Umbilical cord (tissue), 2 donors: ENCODE measurements at places on chromosomes 7 and 10. TPM values are rescaled to one million over a fixed set of nuclear protein-coding genes. Genes with fewer than 3 reads are reported as not detected.

SPDYE6 gene
- total RNA-seq, result not detected

EBF3 gene
- 3.6 TPM for total RNA-seq

KCNH2 gene
- total RNA-seq, result 25.3 TPM

- DNase-seq, result no peak
Measured at GRCh38 chr7:149317986-149318672, 56.1 kb downstream of the ZNF783 start.

DNA sequence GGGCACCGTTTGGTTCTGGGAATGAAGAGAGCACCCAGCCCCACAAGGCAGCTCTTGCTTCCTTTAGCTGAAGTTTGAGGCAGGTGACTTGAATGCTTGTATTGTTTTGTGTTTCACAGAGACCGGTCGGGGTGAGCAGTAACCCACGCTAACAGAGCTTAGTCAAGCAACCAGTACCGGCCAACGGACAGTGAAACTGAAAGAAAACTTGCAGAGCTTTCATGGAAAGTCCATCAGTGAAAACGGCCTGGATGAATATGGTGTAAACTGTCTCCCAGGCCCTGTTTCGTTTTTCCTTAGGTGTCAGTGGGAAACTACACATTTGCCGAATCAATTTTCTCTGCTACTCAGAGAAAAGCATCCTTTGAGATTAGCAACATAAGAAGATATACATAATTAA, 101.1 kb downstream of the LYZL1 start:
- no peak for DNase-seq
